ENCODE measurements at places on chromosomes 7 and 10. TPM values are rescaled to one million over a fixed set of nuclear protein-coding genes. Genes with fewer than 3 reads are reported as not detected.

DNA sequence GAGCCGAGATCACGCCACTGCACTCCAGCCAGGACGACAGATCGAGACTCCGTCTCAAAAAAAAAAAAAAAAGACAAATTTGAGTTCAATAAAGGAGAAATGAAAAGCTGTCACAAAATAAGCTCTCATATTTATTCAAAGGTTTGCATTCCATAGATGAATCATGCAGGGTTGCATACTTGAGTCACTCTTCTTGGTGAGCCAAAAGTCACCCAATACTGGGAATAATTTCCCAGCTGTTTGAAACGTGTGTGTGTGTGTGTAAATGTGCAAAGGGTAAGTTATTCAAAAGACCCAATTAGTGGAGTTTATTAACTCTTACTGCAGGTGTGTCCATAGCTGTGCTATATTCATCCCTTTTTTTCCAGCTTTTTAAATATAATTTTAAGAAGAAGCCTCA is 297.7 kb downstream of the CCDC3 start:
- H3K27me3 ChIP-seq, result no peaks in the 10 kb centered on the region
- peaks cover 37% of the 10 kb centered on the region for H3K4me1 ChIP-seq
- no peaks in the 10 kb centered on the region for H3K36me3 ChIP-seq
- peak overlapping the region; percentile 84 for H3K27ac ChIP-seq
- peak; percentile 87 for DNase-seq
- no peak overlapping the region for H3K4me3 ChIP-seq

GRCh38 chr10:25174461-25175230 is at the start of gene GPR158:
Gene GPR158 (plus strand): TSS chr10:25175001. CDS start chr10:25175421, 420 bp downstream.
- H3K27me3 ChIP-seq, result peaks cover 21% of the 10 kb centered on the region
- DNase-seq, result peak; percentile 85
- H3K4me1 ChIP-seq, result no peaks in the 10 kb centered on the region
- peak within 1 kb of the TSS; percentile 46 for H3K4me3 ChIP-seq
- H3K36me3 ChIP-seq, result no peaks in the 10 kb centered on the region
- H3K27ac ChIP-seq, result no peak within 1 kb of the TSS

GRCh38 chr10:78934532-78934898 is 134.3 kb upstream of the ZMIZ1 start:
- no peaks in the 10 kb centered on the region for H3K36me3 ChIP-seq
- no peak overlapping the region for H3K27ac ChIP-seq
- H3K27me3 ChIP-seq, result peaks cover 3% of the 10 kb centered on the region
- H3K4me3 ChIP-seq, result no peak overlapping the region

DNA sequence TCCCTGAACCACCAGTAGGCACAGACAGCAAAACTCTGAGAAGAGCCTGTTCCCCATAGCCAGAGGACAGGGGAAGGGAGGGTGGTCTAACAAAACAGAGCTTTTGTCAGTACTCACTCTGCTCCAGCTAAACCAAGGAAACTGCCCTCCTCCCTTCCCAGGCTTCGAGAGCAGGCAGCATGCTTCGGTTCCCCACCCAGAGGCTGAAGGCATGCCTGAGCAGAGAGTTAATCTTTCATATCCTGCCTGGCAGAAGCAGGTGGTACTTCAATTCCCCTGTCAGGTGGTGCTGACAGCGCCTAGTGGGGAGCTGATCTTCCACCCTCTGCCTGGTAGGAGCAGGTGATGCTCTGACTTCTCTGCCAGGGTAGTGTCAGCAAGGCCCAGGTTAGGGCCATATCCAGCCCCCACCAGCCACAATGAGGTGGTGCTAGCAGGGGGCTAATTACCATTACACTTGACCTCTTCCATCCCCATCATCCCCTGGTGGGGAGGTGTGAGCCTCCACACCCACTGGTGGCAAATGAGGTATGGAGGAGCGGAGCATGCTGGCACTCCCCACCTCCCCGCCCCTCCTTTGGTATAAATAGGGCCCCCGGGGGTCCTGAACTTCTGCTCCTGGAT is 35.1 kb downstream of the SDK1 start:
- H3K36me3 ChIP-seq, result no peaks in the 10 kb centered on the region
- H3K4me1 ChIP-seq, result no peaks in the 10 kb centered on the region
- H3K4me3 ChIP-seq, result no peak overlapping the region
- DNase-seq, result no peak
- no peaks in the 10 kb centered on the region for H3K27me3 ChIP-seq
- no peak overlapping the region for H3K27ac ChIP-seq

- no peak overlapping the region for H3K4me3 ChIP-seq
- H3K36me3 ChIP-seq, result no peaks in the 10 kb centered on the region
- DNase-seq, result no peak
- peaks cover 19% of the 10 kb centered on the region for H3K27me3 ChIP-seq
These were observed 94.5 kb downstream of the PDGFA start for GRCh38 chr7:424961-425793.

DNA sequence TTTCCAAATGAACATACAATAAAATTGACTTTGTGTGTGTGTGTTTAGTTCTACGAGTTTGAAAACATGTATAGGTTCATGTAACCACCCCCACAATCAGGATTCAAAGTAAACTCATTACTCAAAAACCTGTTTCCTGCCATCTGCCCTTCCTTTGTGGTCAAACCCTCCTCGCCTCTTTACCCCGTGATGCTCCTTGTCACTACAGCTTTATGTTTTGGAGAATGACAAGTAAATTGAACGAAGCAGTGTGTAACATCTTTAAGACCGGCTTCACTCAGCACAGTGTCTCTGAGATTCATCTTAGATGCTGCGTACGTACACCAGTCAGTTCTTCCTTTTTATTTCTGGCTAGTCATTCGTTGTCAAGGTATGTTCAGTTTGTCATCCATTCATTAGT is 54.6 kb upstream of the MKI67 start:
- H3K4me3 ChIP-seq, result no peak overlapping the region
- DNase-seq, result no peak
- no peaks in the 10 kb centered on the region for H3K36me3 ChIP-seq
- H3K4me1 ChIP-seq, result no peaks in the 10 kb centered on the region

DNA sequence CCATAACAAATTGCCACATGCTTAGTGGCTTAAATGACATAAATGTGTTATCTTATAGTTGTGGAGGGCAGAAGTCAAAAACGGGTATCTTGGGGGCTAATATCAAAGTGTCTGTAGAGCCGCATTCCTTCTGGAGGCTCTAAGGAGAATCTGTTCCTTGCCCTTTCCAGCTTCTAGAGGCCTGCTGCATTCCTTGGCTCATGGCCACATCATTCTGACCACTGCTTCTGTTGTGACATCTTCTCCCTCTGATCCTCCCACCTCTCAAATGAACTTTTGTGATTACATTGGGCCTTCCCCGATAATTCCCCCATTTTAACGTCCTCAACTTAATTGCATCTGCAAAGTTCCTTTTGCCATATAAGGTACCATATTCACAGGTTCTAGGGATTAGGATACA is 76.1 kb downstream of the CYP26A1 start:
- H3K27ac ChIP-seq, result no peak overlapping the region
- no peak overlapping the region for H3K4me3 ChIP-seq
- H3K4me1 ChIP-seq, result no peaks in the 10 kb centered on the region
- H3K36me3 ChIP-seq, result no peaks in the 10 kb centered on the region
- H3K27me3 ChIP-seq, result peaks cover 19% of the 10 kb centered on the region
- peak; percentile 4 for DNase-seq

DNA sequence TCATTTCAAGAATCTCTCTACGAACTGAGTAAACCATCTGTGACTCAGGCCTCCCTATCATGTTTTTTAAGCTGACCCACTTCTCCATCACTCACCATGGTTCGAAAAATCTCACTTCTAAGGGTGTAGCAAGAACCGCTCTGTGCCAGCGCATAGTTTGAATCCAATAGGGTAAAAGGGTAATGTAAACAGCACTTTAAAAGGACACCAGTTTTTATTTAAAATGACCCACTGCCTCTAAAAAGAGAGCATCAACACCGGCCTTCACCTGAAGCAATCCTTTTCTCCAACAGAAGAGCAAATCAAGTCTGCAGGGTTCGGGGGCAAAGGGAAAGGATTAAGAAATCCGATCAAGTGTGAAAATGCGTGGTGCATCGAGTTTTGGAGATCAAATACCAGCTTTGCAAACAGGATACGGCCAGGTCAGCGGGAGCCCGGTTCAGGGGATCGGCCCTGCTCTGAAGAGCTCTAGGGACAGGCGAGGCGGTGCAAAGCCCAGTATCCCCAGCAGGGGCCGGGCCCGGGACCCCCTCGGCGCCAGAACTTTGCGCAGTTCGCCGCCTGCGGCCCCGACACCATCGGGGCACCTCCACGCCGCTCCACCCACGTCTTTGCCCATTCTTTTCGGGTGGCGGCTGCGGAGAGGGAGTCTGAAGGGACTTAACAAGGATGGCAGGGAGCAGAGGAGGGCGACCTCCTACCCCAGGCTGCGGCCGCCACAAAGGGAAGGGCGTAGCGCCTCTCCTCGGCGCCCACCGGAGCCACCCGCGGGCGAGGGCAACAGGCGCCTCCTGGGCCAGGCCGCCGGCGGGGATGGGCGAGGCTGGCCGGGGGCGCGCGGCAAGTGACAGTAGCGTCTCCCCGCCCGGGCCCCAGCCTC is 842 bp downstream of the NMT2 start:
- H3K36me3 ChIP-seq, result no peaks in the 10 kb centered on the region
- peak overlapping the region; percentile 57 for H3K27ac ChIP-seq
- DNase-seq, result peak; percentile 49
- H3K4me1 ChIP-seq, result peaks cover 11% of the 10 kb centered on the region
- no peaks in the 10 kb centered on the region for H3K27me3 ChIP-seq

DNA sequence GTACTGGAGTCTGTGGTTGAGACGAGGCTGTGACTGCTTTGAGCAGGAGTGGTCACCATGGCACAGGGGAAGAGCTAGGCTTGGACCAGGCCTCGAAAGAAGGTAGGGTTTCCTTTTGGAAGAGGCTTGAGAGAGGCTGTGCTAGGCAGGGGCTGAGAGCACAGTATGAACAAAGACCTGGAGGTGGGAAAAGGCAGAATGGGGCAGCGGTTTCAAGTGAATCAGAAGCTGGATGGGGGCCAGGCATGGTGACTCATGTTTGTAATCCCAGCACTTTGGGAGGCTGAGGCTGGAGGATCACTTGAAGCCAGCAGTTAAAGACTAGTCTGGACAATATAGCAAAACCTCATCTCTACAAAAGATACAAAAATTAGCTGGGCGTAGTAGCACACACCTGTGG is 65.9 kb downstream of the CLIP2 start:
- peak overlapping the region; percentile 6 for H3K27ac ChIP-seq
- H3K4me1 ChIP-seq, result peaks cover 4% of the 10 kb centered on the region
- no peak overlapping the region for H3K4me3 ChIP-seq
- H3K27me3 ChIP-seq, result no peaks in the 10 kb centered on the region
- peaks cover 53% of the 10 kb centered on the region for H3K36me3 ChIP-seq

GRCh38 chr7:68006619-68007018 is 1010.0 kb downstream of the TYW1 start:
- H3K4me1 ChIP-seq, result no peaks in the 10 kb centered on the region
- H3K27ac ChIP-seq, result no peak overlapping the region
- no peaks in the 10 kb centered on the region for H3K27me3 ChIP-seq

- H3K4me1 ChIP-seq, result no peaks in the 10 kb centered on the region
- no peak overlapping the region for H3K4me3 ChIP-seq
- no peak overlapping the region for H3K27ac ChIP-seq
- H3K27me3 ChIP-seq, result no peaks in the 10 kb centered on the region
These were observed 85.4 kb downstream of the PCLO start for GRCh38 chr7:83077328-83077727.

DNA sequence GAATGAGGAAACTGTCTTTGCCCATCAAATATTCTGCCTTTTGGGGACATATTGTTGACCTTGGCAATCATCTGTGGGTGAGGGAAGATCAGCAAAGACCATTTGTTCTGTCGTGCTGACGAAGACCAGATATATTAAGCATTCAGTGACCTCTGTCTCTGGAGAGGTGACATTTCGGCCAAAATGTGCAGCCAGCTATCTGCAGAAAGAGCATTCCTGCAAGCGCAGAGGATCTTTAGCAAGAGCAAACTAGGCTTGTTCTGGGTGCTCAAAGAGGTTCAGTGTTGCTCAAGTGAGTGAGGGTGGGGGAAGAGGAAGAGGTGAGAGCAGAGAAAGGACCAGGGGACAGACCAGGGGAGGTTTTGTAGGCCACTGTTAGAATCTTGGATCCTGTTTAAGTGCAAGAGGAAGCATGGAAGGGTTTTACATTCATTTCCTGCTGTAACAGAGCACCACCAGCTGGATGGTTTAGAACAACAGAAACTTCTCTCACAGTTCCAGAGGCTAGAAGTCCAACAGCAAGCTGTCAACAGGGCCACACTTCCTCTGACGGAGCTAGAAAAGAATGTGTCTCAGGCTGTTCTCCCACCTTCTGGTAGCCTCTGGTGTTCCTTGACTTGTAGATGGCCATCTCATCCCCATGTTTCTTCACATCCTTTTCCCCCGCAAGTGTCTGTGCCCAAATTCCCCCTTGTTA is 11.2 kb downstream of the C10orf120 start:
- no peak overlapping the region for H3K27ac ChIP-seq
- no peaks in the 10 kb centered on the region for H3K4me1 ChIP-seq
- H3K36me3 ChIP-seq, result no peaks in the 10 kb centered on the region
- no peak for DNase-seq

TEX47 gene
- total RNA-seq, result not detected

SYT15B gene
- 0.56 TPM for total RNA-seq

ACBD7 gene
- 1.1 TPM for total RNA-seq
